Putamen (tissue), 1 donor: ENCODE measurements at places on chromosomes 7 and 10.

DNA sequence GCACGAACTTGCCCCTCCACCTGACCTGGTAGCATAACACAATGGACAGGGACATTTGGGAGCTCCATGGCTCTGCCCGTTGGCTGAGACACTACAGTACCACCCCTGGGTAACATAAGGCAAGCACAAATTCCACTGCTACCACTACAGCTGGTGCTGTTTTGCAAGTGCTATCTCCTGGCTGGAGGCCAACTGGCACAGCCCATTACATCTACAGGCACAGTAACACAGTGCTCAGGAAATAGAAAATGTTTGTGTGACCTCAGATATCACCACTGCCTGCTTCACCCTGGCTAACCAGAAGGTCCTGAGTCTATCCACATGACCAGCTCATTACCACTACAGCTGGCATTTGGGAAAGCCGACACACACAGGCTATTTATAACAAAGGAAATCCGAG lies 631.1 kb upstream of the MBL2 start:
- DNase-seq, result no peak

GRCh38 chr7:151838861-151839381 lies 38.0 kb downstream of the PRKAG2 start:
- no peak for DNase-seq

GRCh38 chr7:32170838-32171237 lies 100.6 kb upstream of the PDE1C start:
- DNase-seq, result no peak

- DNase-seq, result no peak
Measured at GRCh38 chr7:103996639-103997038, 7.2 kb upstream of the RELN start.

GRCh38 chr10:31838065-31838464 lies 90.6 kb downstream of the ARHGAP12 start:
- DNase-seq, result no peak

DNA sequence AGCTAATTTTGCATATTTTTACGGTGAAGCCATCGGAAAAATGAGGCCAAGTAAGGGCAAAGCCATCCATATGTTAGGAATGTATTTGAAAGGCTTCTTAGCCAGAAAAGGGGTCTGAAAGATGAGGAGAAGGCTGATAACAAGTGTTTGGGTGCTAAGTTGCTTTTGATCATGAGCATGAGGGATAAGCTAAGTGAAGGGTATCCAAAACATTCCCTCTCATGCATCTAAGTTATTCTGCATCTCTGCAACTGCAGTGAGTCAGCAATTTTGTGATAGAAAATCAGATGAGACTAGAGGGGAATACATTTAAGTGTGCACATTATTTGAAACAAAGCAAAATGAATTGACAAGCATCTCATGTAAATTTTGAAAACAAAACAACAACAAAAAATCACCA lies 282.8 kb downstream of the GPR158 start:
- no peak for DNase-seq

DNA sequence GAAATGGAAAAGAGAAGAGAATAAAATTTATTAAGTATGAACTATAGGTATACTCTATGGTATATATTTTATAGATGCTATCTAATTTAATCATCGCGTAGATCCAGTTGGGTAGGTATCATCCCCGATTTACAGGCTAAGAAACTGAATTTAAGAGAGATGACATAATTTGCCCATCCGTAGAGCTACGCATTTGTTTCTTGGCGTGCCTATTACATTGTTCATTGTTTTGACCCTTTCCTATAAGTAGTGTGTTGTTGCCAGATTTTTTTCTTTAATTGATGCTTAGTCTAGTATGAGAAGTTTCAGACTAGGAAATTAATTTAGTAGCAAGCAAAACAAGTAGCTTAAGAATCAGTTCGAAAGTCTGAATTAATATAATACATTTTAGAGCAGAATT lies 205.7 kb upstream of the NPSR1 start:
- DNase-seq, result no peak

DNA sequence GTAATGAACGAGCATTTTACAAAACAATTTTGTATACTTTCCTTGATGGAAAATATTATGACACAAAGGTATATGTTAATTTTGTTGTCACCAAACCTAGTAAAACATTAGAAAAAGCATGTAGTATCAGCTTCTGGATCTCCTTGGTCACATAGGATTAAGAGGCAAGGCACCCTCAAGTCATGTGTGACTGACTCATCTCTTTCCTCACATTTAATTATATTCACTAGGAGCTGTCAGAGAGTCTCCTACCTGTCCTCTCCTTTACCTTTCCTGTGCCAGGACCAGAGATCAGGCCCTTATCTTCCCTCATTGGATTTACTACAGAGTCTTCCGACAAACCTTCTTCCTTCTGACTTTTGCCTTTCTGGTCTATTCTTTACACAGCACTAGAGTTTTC lies 111.3 kb upstream of the RPA3 start:
- DNase-seq, result no peak

- no peak for DNase-seq
Measured at GRCh38 chr7:65304175-65304574, 69.5 kb upstream of the ZNF92 start.

GRCh38 chr10:99937630-99938029 lies 72.1 kb downstream of the DNMBP start:
- DNase-seq, result no peak

DNA sequence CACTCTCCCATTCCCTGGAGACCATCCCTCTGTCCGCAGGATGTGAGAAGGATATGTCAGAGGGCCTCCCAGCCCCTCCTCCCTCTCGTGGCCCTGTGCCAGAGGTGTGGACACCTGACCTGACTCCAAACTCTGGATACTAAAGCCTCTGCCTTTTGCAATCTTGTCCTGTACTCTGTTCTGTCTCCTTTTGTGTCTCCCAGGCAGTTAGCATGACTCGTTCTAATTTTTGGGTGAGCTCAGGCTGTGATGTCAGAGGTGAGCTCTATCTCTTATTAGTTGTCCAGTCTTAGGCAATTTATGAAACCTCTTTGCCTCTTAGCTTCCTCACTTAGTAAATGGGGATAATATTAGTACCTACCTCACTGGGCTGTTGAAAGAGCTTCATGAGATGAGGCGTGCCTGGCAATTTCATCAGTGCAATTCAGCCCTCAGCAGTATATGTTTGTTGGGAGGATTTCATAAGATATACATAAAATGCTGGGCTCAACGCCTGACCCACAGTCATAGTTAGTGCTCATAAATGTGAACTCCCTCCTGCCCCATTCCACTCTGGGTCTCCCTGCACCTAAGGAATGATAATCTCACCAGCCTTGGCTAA lies 10.9 kb downstream of the MARVELD1 start:
- no peak for DNase-seq

GRCh38 chr10:71887743-71888142 lies 36.7 kb upstream of the PSAP start:
- DNase-seq, result no peak

DNA sequence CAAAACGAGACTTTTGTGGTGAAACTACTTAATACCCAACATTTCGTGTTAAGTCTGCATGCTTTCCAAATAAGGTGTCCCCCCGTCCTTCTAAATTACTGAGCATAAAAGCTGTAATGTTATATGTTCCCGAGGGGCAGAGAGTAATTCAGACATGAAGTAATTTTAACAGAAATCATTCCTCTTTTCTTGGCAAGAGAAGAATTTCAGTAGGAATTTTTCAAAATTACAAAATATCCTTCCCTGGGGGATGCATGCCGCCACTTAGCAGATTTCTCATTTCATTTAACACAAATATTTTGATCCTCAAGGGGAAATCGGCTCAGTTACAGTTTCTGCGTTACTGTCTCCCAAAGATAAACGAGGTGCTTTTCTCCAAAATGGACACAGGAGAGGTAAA lies 213.2 kb upstream of the RHOBTB1 start:
- no peak for DNase-seq

DNA sequence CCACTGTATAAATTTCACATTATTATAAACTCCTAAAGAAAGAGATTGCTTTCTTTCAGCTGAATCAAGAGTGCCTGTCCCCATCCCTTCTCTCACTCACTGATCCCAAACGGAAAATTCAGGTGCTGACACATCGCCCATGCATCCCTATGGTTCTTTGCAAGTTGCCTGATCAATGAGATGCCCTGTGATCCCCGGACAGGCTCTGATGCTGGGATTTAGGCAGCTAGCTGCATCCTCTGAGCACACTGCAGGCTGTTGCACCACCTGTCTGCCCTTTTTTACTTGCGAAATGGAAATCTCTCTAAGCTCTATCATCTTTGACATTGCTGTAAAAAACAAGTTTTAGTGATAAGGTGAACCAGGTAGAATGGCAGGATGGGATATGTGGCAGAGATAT lies 456.5 kb downstream of the GATA3 start:
- DNase-seq, result no peak

GRCh38 chr10:75408509-75408875 lies 6.9 kb upstream of the ZNF503 start:
- DNase-seq, result no peak

GRCh38 chr10:116674901-116675423 lies 54.2 kb downstream of the PNLIPRP2 start:
- DNase-seq, result no peak

DNA sequence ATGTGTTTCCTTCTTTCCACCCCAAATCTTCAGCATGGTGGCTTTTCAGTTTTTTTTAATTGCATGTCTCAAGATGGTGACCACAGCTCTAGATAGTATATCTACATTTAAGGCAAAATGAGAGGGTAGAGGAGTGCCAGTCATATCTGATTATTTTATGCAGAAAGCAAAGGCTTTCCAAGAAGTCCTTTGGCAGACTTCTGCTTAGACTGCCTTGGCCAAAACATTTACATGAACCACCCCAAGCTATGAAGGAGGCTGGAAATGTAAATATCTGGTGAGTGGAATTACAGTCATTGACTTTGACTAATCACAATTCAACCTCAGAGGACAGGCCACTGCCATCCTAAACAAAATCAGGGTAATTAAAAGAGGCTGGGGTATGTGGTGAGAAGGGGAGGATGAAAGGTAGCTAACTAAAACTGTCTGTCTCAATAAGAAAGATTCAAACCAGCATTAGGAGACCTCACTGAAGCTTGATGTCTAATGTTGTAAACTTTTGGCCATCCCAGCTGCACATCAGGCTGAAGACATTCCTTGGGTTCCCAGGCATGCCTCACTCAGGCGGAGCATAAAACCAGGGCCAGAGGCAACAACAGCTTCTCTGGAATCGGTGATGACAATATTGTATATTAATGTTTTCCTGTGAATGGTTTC lies 53.4 kb downstream of the PPP1R3C start:
- no peak for DNase-seq

DNA sequence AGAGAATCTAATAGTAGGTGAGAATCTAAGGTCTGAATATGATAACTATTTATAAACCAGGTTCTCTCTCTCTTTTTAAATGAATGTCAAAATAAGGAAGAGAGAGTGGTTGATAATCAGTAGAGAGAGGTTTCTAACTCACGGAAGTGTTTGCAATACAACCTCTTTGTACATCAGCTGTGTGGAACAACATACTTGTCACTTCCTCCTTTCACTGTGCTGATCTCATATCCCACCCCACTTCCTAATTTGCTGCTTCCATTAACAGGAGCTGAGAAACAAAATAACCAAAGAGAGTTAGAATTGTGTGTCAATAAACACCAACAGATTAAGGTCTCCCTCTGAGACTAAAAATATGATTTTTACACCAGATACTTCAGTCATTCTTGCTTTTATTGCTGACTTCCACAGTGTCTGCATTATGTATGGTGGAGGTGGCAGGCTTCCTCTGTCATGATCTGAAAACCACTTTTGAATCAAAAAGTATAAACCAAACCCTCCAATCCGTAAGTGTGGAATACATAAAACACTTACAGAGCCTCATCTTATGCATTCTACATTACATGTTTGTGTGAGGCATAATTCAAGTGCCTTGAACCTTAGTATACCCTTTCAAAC lies 25.0 kb downstream of the CACUL1 start:
- peak; percentile 32 for DNase-seq

- DNase-seq, result no peak
Measured at GRCh38 chr10:72038458-72039001, 49.8 kb downstream of the SPOCK2 start.

- peak; percentile 35 for DNase-seq
Measured at GRCh38 chr7:111098011-111098925, 7.3 kb downstream of the LRRN3 start.

DNA sequence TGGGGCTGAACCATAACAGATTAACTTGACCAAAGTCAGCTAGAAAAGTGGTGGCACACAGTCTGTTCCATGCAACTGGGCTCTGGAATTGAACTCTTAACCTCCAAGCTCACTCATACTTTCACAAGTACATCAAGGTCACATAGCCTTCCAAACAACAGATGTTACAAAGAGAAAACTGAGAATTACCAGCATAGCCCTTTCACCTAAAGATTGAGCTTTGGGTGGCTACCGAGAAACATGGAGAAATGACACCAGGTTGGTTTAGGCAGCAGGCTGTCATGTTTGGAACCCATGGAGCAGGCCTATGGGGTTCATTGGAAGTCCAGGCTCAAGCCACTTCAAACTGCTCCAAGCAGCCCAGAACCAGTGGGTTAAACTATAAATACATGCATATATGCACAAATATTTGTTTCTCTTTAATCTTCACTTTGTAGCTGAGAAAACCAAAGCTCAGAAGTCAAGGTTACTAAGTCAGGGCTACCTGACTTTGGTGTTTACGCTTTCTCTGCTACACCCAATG lies 59.1 kb downstream of the MALSU1 start:
- no peak for DNase-seq

DNA sequence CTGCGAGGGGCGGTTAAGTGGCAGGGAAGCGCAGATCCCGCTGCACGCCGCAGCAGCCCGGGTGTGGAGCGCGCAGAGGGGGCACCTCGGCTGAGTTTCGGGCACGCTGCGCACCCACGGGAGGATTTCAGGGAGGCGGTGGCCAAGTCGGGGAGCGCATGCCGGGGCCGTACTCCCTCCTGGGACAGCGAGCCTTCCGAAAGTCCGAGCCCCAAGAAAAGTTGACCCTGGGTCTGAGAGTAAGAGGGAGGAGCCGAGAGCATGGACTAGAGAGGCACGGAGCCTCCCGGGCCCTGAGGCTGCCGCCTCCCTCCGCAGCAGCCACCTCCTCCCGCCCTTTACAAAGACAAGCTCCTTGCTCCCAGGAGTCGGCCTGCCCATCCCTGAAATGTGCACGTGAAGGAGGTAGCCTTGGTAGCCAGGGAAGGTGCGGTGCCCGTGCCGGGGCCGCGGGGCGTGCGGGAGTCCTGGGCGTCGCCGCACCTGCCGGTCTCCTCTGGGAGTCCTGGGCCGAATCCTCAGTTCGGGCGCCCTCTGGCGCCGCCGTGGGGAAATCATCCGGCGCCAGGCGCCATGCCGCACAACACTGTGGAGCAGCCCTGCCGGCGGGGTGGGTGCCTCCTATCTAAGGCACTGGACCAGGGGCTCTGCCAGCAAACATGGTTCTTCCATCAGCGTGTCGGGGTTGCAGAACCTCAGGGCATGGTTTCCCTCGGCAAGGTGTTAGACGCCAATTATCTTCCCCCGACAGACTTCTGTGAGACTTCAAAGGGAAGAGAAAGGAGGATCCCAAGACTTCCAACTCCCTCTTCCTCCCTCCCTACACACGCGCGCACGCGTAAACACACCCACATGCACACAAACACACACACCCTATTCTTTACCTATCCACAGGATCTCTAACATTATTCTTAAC lies 104.0 kb downstream of the TRIL start:
- DNase-seq, result peak; percentile 77

DNA sequence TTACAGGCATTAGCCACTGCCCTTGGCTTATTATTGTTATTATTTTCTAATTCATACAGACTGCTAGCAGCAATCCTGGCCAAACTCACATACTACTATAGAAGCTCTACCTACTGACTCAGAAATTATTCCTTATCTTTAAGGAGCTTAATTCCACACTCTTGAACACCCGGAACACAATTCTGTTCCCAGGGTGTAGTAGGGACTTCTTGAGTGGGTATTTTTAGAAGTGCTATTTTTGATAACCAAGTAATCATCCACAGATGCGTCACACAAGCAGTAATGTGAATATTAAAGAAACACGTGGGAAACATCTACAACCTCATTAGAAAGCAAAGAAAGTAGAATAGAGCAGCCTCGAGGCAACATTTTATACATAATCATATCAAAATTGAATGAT lies 149.2 kb downstream of the PTEN start:
- DNase-seq, result peak; percentile 42
